Sigmoid colon (tissue), 7 donors: ENCODE measurements at places on chromosomes 1 and 21. TPM values are rescaled to one million over a fixed set of nuclear protein-coding genes. Genes with fewer than 3 reads are reported as not detected.

DNA sequence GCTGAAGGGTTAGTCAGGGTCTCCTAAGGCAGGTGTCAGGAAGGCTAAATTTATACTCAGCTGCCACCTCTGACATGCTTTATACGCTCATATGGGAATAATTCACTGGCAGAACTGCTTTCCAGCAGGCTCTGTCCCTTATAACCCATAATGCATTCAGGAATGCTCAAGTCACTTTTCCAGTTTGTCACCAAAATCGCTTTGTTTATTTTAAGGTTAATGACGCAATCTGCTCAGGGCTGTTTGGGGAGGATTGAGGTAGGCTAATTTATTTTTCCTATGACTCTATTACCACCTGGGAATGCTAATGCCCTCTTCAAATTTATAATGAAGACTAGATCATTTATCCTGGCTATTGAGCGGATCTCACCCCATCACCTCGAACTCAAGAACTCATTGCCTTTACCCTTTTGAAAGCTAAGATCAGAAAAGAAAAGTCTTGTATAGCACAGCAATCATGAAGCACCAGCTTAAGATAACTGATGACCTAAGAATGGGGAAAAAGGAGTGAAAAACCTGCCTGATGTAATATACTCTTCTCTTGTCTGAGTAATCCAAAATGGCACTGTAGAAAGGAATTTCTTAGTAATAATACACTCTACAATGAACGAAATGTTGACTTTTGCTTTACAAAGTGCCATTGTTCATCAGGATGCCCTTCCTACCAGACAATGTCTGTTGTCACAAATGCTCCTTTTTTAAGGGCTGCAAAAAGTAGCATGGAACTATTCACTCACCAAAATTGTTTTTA is 97.9 kb upstream of the EXO1 start:
- no peak overlapping the region for H3K27ac ChIP-seq
- H3K36me3 ChIP-seq = no peaks in the 10 kb centered on the region
- DNase-seq = no peak
- no peaks in the 10 kb centered on the region for H3K27me3 ChIP-seq
- H3K4me1 ChIP-seq = no peaks in the 10 kb centered on the region

DNA sequence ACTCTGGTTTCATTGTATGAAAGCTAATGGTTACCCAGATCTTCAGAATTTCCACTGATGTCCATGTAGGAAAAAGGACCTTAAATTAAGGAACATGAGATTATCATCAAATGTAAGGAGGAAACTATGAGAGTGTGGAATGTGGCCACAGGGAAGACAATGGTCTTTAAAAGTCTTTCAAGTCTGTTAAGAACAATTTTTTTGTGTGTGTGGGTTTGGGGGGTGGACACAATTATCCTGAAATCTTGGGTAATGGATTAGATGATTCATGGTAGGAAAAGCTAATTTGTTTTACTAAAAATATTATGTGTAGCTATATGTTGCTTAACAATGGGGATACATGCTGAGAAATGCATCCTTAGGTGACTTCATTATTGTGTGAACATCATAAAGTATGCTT is 72.9 kb downstream of the PLA2G4A start:
- no peak for DNase-seq
- no peak overlapping the region for H3K4me3 ChIP-seq
- no peaks in the 10 kb centered on the region for H3K36me3 ChIP-seq
- H3K27ac ChIP-seq = no peak overlapping the region
- H3K27me3 ChIP-seq = no peaks in the 10 kb centered on the region

- no peak overlapping the region for H3K27ac ChIP-seq
- no peak for DNase-seq
- H3K4me1 ChIP-seq = no peaks in the 10 kb centered on the region
- no peaks in the 10 kb centered on the region for H3K36me3 ChIP-seq
These were observed 10.6 kb downstream of the ZZZ3 start for GRCh38 chr1:77671836-77672235.

The CD2 gene
- 0.41 TPM for total RNA-seq
